Skin of body (tissue), 3 donors: ENCODE measurements at places on chromosomes 5 and 9. TPM values are rescaled to one million over a fixed set of nuclear protein-coding genes. Genes with fewer than 3 reads are reported as not detected.
A peak's percentile ranks its signal among the peaks of the same experiment; 100 is the strongest.

- DNase-seq: no peak
These were observed 151.7 kb downstream of the SNX18 start for GRCh38 chr5:54669285-54669684.

GRCh38 chr5:81572201-81572600 lies 178.3 kb upstream of the ACOT12 start:
- peak; percentile 79 for DNase-seq

GRCh38 chr5:116650544-116650943 lies 75.9 kb upstream of the SEMA6A start:
- DNase-seq: no peak

DNA sequence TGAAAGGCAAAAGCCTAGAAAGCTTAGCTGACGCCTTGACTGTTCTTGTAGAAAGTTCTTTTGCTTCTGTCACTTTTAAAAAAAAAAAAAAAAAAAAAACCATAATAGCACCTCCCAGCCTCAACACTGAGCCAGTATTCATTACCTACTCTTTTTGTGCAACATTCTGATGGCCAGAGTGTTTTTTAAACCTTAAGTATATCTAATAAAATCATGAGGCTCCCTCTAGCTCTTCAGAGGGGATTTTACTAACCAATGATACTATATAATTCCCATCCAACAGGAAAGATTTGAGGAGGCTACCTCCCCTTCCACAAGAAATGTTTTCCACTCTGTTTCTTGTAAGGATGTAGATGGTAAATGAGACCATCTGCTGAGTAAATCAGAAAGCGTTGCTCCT lies 3.9 kb downstream of the BNC2 start:
- DNase-seq: peak; percentile 47

- DNase-seq: no peak
These were observed 250.1 kb upstream of the TRPC7 start for GRCh38 chr5:136615251-136616119.

GKAP1 gene
- 5.6 TPM for total RNA-seq

HCN1 gene
- total RNA-seq: 0.59 TPM
